AG04450 (cell line): ENCODE measurements at places on chromosomes 7 and 10.

GRCh38 chr10:4617589-4617988 is 208.4 kb upstream of the AKR1E2 start:
- DNase-seq, result no peak

DNA sequence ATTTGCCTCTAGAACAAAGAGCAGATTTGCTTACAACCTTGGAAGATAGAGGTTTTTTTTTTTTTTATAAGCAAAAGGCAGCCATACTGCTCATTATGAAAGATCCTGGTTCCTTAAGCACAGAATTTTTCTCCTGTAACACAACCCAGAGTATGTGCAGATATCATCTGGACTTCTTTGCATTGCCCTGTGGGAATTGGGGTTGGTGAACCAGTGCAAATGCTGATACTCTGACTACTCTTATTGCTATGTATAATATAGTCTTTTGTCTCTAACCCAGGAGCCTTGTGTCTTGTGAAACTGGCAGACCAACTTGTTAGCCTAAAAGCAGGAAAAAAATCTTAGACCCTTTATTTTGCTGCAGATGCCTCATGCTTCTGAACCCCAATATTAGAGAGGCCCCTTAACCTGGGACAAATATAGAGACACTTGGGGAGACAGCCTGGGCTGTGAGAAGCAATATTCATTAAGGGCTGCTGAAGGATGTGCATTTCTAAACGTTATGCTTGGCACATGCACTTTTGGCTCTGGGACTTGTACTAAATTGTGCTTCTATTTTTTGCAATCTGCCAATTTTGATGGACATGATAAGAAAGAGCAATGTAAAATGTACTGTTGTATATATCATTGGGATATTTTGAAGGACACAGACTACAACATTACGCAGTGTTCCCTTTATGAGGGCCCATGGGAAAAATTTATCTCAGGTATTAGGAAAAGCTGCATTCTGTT is 78.9 kb downstream of the ANLN start:
- no peak for DNase-seq

- no peak for DNase-seq
Measured at GRCh38 chr7:32163141-32163806, 93.1 kb upstream of the PDE1C start.

- no peak for DNase-seq
Measured at GRCh38 chr7:141466151-141466904, 84.9 kb upstream of the AGK start.

- DNase-seq, result peak; percentile 24
Measured at GRCh38 chr7:138864667-138865066, 66.7 kb upstream of the ATP6V0A4 start.

DNA sequence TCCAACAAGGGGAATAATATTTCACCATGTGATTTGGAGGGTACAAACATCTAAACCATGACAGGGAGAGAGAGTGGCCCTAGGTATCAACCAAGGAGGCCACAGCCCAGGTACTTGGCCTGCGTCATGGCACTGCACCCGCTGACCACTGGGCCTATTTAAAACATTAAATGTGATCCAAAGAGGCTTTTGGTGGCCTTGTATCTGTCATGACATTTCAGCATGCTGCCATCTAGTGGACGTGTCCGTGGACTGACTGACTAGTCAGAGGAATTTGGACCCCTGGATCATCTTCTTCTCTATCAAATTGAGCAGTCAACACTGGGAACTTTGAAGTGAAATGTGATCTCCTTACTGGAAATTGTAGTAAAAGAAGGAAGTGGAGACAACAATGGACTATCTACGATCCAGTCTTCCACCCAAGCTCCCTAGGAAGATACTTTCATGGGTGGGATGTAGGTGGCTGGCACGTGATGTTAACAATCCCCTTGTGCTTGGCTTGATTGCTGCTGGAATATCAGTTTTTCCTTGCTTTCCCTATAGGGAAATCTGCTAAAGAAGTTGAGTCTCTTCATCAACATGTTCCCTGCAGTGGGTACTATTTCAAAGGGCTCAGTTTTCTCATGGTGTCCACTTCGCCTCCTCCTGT is 24.6 kb upstream of the ITGA8 start:
- no peak for DNase-seq

- no peak for DNase-seq
Measured at GRCh38 chr7:115707258-115708012, 323.1 kb downstream of the TFEC start.

- no peak for DNase-seq
Measured at GRCh38 chr10:77286531-77287508, 350.8 kb downstream of the KCNMA1 start.

GRCh38 chr10:3783316-3783681 is 1.7 kb downstream of the KLF6 start:
- peak; percentile 78 for DNase-seq

- no peak for DNase-seq
Measured at GRCh38 chr10:122018491-122018890, 29.5 kb downstream of the TACC2 start.

- no peak for DNase-seq
Measured at GRCh38 chr7:111274857-111275256, 183.9 kb downstream of the LRRN3 start.

GRCh38 chr7:90613088-90613498 is 17.0 kb downstream of the CDK14 start:
- DNase-seq, result no peak

DNA sequence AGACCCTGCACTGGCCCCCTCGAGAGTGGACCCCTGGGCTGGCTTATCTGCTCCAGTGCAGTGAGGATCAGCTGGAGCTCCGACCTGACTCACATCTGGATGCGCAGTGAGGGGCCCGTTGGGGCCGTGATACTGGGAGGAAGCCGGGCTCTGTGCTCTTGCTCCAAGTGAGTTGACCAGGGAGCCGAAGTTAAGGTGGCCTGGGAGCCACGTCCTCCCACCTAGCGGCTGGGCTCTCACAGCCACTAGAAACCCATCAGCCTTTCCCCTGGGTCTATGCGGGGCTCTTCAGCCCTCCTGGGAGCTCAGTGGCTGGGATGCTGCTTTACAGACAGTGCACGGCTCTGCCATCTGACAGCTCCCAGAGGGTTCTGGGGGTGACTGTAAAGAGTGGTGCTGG is 9.1 kb downstream of the ALKBH4 start:
- no peak for DNase-seq

GRCh38 chr10:107689323-107689722 is 524.8 kb upstream of the SORCS1 start:
- no peak for DNase-seq

GRCh38 chr10:50322077-50322476 is 70.8 kb upstream of the ASAH2 start:
- no peak for DNase-seq

DNA sequence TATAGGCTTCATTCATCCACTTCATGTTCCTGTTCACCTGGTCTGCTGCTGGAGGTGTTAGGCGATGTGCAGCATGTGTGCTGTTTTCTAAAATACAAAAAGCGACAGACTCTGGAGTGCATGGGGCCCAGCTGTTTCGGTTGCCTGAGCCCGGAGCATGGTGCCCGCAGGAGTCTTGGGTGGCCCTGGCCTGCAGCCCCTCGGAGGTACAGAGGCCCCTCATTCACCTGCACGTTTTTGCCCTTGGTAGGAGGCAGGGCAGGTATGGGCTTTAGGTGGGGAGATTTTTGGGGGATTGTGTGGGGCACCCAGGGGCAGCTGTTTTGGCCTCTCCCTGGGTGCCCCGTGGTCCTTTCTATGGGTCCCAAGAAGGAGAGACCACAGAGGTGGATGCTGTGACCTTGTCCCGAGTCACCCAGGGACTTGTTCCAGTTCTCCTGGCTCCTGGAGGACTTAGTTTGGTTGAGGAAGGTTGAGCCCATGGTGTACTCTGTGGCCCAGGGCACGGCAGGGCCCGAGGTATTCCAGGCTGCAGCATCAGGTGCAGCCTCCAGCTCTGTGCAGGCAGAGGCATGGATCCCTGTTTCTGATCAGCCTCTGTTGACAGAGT is 130.7 kb downstream of the TRRAP start:
- DNase-seq, result no peak

DNA sequence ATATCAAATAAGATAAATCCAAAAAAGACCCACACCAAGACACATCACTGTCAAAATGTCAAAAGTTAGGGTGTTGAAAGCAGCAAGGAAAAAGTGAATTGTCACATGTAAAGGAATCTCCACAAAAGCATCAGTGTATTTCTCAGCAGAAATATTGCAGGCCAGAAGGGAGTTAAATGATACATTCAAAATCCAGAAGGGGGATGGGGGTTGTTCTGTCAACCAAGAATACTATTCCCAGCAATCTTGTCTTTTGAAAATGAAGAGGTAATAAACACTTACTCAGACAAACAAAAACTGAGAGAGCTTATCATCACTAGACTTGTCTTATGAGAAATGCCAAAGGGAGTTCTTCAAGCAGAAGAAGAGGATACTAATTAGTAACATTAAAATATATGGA is 191.1 kb upstream of the NOBOX start:
- DNase-seq, result no peak

DNA sequence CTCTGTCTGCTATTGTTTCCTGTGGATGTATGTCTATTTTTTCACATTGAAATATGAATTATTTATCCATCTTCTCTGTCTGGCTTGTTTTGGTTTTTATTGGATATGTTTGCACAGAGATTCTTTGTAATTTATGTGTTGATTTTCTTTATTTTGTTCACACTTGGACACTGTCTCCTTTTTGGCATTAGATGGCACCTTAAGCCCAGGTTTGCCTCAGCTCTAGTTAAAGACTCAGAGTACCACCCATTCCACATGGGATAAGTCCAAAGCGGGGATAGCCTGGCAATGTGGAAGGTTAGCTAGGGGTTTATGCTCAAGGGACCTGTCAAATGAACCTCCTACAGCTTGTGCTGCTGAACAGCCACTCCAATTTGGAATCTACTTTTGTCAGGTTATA is 14.1 kb downstream of the FEZF1 start:
- no peak for DNase-seq

- no peak for DNase-seq
Measured at GRCh38 chr7:7539711-7540110, 4.0 kb upstream of the COL28A1 start.

DNA sequence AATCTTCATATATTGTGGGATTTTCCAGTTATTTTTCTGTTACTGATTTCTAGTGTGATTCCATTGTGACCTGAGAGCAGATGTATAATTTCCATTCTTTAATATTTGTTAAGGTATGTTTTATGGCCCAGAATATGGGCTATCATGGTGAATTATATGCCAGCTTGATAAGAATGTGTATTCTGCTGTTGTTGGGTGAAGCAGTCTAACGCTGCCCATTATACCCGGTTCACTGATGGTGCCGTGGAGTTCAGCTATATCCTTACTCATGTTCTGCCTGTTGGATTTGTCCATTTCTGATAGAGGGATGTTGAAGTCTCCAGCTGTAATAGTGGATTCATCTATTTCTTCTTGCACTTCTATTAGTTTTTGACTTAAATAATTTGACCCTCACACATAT is 41.7 kb downstream of the DYNC2I1 start:
- DNase-seq, result no peak

DNA sequence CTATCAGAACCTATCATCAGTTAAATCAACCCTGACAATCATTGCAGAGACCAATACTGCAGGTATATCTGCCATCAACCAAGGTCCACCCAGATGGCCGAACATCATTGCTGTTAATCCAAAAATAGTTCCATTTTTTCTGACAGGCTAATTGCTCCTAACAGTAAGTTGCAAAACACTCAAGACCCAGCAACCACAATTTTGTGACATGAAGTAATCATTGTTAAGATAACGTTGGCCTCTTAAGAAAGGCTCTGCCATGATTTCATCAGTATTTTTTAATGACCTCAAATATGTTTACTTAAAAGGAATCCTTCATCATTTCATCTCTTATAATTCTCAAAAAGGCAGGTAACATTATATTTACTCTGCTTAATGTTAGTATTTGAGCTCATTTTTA is 553.4 kb upstream of the POM121L12 start:
- no peak for DNase-seq

- DNase-seq, result no peak
Measured at GRCh38 chr10:61702584-61702983, 39.9 kb downstream of the CABCOCO1 start.

GRCh38 chr7:94778711-94779459 is 123.0 kb upstream of the SGCE start:
- DNase-seq, result no peak

DNA sequence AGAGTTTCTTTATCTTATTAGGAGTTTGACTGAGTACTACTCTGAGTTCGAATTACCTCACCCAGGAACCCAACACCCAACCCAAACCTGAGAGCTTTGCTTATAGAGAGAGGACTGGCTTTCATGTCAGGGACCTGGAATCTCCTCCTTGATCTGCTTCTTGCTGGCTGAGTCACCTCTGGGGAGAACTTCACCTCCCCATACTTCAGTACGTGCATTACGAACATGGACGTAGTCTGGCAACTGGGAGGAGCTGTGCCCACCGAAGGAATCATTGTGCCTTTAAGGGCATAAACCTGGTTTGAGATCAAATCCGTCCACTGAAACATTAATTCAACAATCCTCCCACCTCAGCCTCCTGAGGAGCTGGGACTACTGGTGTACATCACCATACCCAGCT is 12.2 kb upstream of the PSAP start:
- DNase-seq, result no peak

- DNase-seq, result no peak
Measured at GRCh38 chr7:1804310-1804709, 134.2 kb downstream of the ELFN1 start.

DNA sequence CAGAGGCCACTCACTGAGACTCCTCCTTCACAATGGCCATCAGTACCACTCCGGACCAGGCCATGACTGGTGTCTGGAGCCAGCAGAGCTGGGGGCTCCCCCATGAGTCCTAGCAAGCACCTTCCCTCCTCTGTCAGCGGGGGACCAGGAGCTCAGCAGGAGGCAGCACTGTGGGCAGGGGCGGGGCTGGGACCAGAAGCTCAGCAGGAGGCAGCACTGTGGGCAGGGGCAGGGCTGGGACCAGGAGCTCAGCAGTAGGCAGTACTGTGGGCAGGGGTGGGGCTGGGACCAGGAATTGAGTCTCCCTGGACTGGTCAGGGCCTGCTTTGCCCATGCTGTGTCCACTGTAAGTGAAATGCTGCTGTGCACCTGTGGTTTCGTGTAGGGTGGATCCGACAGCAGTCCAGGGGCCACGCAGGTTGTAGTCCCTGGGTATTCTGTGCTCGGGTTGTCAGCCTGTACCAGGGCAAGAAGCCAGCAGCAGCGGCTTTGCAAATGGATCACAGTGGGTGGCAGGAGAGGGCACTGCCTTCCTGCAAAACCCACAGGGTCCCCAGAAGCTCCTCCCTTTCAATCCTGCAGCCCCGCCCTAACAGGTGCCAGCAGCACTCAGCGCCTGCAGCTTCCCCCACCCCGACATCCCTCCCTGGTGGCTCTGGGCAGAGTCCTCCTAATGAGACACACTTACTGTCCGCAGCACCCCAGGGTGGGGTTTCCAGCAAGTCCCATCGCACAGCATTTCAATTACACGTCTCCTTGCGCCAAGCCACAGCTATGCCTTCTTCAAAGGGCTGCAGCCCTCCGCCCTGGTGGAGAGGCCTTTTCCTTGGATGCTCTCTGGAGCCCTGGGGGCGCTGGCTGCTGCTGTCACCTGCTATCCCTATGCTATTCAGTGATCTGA is 220.5 kb downstream of the TCERG1L start:
- DNase-seq, result no peak

- no peak for DNase-seq
Measured at GRCh38 chr7:48109848-48110663, 21.0 kb downstream of the UPP1 start.
